H1 (cell line): ENCODE measurements at places on chromosomes 7 and 10. TPM values are rescaled to one million over a fixed set of nuclear protein-coding genes. Genes with fewer than 3 reads are reported as not detected.

TRPV6 gene
- 0.48 and 0.52 TPM in 2 replicates for total RNA-seq

MTURN gene
- total RNA-seq: 5.3 and 5.8 TPM in 2 replicates

DNA sequence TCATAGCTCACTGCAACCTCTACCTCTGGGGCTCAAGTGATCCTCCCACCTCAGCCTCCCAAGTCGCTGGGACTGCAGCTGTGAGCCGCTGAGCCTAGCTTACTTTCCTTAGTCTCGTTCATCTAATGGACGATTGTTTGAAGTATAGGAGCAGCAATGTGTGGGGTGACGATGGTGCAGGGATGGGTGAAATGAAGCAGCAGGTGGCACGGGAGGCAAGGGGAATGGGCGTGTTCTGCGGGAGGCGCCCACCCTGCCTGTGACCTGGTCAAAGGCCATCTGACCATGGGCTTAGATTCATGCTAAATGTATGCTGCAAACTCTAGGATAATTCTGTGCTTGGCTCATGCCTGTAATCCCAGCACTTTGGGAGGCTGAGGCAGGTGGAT is 210.7 kb downstream of the MAD1L1 start:
- no peak for DNase-seq

DOCK1 gene
- total RNA-seq: 53.0 and 54.4 TPM in 2 replicates

- DNase-seq: no peak
These were observed 413.6 kb downstream of the PLXNA4 start for GRCh38 chr7:132162556-132163144.

GALNT17 gene
- total RNA-seq: 44.7 and 47.0 TPM in 2 replicates

- no peak for DNase-seq
These were observed 8.1 kb downstream of the HERC4 start for GRCh38 chr10:68067029-68067428.
